ENCODE measurements at places on chromosomes 1 and 21.

DNA sequence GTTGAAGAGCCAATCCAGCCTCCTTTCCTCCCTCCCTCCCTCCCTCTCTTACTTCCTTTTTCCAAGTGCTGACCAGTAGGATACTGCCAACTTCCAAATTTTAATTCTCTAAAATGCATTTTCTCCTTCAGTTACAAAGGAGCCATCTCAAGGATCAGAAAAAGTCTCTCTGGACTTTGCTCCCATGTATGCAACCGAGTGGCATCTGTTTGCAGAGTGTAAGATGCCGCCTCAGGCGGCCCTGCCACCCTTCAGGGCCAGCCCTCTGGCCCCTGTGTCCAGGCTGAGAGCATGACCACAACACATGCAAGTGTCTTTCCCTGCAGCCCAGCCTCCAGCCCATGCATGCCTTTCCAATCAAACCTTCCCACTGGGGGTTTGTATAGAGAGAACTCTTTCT, 205.3 kb upstream of the RAB4A start:
- no peak for DNase-seq

DNA sequence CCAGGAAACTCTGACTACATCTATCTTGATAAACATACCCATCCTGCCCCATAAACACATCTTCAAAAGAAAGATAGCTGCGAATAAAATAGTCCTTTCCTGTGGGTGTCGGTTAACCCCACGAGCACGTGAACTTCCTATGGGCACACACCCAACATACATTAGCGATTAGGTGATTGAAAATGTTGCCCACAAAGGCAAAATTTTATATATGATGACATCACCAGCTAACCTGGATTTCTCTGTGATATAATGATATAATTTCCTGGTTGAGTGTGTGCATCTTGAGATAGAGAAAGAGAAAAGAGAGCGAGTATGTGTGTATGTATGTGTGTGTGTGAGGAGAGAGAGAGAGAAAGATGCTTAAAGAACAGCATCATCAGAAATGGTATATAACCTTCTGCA, 296.1 kb downstream of the PTPRC start:
- peak; percentile 92 for DNase-seq

DNA sequence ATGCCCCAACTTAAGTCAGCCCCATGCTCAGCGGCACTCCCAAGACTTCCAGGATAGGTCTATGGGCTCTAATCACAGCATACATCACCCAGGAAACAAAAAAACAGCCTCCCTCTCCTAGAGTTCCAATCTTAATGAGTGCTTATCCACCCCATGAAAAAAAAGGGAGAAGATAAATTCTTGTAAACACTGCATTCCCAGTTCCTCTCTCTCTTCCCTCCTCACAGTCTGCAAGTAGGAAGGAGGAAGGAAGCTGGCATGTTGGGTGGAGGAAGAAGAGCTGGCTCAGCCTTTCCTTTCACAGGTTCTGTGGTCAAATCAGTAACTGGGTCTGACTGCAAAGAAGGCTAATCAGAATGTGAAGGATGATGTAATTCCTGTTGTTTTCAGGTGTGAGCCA, 69.9 kb upstream of the ZC3H11B start:
- no peak for DNase-seq

GRCh38 chr1:16162163-16162822, 6.4 kb upstream of the EPHA2 start:
- DNase-seq: peak; percentile 43

DNA sequence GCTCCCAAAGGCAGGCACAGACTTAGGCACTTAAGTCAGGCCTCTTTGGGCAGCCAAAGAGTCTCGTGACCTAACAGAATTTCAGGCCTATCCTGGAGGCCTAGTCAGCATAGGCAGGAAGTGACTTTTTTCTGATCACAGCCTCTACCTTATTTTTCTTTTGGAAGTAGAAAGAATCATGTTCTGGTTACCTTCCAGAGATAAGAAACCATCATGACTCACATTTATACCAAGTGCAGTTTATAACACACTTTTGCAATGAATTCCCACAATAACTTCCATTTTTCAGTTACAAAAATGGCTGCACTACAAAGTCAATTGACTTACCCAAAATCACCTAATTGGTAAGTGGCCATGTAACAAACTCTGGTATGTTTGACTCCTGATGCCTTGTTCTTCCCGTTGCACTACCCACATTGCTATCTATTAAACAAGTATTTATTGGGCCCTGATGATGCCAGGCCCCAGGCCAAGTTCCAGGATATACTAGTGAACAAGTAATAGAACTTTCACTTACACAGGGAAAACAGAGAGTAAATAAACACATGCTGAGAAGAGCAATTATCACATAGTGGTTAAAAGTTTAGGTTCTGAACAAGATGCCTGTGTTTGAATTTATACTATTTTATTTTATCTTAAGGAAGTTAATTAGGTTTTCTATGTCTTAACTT, 74.3 kb downstream of the SH3GLB1 start:
- DNase-seq: no peak

DNA sequence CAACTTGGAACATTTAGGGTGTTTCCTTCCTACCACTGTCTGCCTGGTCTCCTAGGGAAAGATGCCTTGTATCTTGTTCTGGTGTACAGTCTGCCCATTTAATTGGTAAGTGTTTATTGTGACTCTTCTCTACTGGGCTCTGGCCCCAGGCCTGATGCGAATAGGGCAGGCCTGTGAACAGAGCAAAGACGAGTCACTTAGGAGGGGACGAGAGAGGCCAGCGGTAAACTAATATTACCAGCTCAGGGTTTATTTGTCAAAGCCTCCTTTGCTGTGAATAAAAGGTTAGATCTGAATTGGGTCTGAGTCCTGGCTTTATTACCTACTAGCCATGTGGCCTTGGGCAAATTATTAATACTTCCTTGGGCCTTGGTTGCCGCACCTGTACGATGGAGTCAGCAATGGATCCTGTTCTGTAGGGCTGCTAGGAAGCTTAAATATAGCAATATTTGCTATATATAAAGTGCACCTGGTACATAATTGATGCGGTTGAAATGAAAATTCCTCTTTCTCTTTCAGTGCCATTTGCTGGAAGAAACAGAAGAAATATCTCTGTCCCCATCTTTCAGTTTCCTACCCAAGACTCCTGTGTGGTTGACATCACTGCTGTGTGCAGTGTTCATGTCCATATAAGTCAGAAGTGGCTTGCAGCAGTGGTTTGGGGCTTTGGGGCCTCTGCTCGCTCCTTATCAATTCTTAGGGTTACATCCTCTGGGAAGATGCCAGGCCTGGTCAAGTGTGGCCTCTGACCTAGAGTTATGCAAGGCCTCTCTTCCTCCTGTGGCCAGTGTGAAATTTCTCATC, 32.4 kb downstream of the MAPKAPK2 start:
- peak; percentile 85 for DNase-seq

Data from hematopoietic multipotent progenitor cell treated with erythropoietin and hydrocortisone succinate and interleukin-3 and kit ligand, for 4 days (in vitro differentiated cells).